ENCODE measurements at places on chromosomes 1 and 21.

GRCh38 chr1:2982615-2983318, 38.5 kb upstream of the ACTRT2 start:
- no peak for DNase-seq

- no peak for DNase-seq
These were observed 27.0 kb upstream of the PPP1R15B start for GRCh38 chr1:204438628-204439027.

- no peak for DNase-seq
These were observed 1.4 kb downstream of the COL6A1 start for GRCh38 chr21:45982758-45983648.

DNA sequence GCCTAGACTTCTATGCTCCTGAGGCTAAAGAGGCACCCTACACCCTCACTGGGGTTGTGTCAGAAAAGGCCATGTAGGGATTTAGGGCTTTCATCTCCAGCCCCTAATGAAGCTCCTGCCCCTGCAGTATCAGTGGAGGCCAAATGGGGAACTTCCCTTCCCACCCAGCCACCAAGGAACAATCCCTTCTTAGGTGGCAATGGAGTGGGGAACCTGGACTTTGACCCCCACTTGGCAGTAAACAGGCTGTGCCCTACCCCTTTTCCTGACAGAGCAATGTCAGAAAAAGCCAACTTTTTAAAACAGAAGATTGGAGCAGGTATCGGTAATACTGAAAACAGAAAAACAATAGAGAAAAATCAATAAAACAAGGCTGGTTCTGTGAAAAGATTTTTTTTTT, 35.5 kb upstream of the SLC19A2 start:
- DNase-seq, result no peak

DNA sequence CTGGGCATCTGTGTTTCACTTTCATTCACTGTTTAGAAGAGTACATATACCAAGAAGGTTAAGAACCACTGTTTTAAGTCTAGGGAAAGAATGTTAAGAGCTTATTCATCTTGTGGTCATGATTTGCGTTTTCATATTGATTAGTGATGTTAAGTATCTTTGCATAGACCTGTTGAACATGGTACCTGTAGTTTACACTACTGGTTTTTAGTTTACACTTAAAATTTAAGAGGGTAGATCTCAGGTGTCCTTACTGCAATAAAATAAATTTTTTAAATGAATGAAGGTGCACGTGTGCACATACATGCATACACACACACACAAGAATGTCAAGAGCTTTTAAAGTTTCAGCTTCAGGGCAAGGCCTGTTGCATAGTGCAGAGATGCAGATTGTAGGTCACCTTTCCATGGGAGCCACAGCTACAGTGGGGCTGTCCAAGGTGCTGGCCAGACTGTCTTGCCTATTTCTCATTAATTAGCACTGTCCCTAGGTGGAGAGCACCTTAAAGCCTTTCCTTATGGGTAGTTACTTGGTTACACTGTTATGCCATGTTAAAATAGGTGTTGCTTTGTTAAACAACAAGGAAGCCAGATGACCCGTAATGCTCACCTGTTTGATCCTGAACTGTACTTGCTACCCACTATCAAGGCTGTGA, 543.0 kb upstream of the DAB1 start:
- no peak for DNase-seq

GRCh38 chr1:165631342-165632151, 513 bp downstream of the MGST3 start:
- peak; percentile 10 for DNase-seq

DNA sequence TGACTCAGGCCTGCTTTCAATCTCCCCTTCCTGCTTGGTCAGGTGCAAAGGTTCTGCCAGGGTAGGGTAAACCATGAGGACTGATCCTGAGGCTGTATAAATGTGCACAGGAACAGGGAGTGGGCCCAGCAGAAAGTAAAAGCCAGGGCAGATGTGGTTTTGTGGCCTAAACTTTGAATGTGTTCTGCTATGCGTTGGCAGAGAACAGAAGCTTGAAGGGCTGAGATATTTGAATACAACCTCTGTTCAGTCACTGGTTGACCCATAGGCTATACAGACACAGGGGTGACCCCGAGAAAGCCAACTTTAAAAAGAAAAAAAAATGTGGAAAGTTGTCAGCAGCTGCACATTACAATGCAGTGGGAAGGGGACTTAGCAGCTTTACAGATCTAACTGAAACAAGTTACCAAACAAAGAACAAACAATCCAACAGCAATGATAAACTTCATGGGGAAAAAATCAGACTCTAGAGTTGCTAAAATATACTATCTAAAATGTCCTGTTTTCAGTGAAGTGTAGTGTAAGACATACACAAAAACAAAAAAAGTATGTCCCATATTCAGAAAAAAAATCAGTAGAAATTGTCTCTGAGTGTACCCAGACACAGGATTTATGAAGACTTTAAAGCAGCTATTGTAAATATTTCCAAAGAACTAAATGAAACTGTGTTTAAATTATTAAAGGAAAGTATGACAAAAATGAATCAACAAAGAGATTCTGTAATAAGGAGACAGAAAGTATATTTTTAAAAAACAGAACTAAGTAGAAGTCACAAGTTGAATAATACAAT, 216.1 kb downstream of the RPS6KC1 start:
- no peak for DNase-seq

DNA sequence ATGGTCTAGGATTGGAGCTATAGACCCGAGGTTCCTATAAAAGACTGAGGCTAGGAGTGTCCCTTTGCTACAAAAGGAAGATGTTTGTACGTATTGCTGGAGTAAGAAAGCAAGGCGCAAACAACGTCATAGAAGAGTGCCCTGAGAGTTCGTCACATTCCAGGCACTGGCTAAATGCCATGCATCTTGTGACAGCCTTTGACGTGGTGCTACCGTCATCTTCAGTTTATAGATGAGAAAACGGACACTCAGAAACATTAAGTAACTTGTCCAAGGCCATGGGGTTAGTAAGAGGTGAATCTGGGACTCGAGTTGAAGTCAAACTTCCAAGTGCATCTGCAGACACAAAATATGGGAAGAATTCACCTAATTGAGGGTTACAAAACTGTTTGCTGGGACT, 104.2 kb upstream of the SLC45A1 start:
- DNase-seq, result no peak

DNA sequence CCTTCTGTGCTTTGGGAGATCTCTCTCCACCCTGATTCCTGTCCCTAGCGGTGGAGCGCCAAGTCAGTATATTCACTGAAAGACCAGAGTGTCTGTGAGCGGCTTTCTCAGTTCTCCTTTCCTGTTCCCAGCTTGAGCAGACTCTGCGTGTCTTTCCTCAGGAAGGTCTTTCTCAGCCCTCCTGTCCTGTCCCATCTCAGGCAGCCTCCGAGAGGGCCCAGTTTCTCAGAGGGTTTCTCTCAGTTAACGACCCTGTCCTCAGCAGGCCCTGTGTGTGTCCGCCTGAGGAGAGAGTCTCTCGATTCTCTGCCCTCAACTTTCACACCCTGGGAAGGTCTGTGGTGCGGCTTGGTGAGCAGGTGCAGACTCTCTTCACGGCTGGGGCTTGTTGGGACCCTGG, 34.0 kb upstream of the CHIT1 start:
- DNase-seq, result no peak

DNA sequence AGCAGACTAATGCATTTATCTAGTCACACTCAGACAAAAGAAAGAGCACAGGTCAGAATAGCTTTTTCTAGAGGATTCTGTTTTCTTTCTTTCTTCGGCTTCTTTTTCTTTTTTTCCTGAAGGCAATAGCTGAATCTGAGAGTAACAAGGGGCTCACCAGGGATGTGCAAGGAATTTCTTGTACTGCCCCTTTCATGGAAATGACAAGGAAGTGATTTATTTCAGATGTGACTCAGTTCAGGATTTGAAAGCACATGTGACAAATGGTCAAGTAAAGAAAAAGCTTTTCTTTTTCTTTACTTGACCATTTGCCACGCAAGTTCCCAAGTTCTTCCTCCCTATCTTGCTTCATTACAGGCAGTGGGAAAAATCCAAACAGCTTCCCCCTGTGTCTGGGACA, 202.0 kb downstream of the GABPA start:
- DNase-seq, result no peak

DNA sequence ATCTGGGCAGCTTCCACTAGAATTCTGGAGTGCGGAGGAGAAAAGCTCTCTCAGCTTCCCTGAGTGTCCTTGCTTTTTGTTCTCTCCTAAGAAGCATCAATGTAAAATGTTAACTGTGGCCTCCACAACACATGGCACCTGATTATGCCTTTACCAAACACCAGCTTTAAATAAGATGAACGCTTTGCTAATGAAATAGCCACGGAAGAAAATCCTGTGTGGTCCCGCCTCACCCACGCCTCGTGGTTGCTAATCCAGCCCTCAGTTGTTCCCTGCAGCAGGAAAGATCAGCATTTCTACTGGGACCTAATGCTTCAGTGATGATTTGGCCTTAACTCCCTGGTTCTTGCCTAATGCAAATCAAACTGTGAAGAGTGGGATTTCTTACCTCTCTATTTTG, 1.8 kb upstream of the ERG start:
- DNase-seq, result no peak

GRCh38 chr1:3271866-3272265, 182.6 kb upstream of the ARHGEF16 start:
- DNase-seq, result no peak

- DNase-seq, result no peak
These were observed 179.2 kb downstream of the PATJ start for GRCh38 chr1:61921435-61921834.

DNA sequence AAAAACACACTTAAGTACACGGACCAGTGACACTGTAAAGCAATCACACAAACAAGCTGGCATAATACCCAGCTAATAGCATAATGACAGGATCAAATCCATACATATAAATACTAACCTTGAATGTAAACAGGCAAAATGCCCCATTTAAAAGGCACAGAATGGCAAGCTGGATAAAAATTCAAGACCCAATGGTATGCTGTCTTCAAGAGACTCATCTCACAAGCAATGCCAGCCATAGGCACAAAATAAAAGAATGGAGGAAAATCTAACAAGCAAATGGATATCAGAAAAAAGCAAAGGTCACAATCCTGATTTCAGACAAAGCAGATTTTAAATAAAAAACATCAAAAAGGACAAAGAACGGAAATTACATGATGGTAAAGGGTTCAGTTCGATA, 79.1 kb upstream of the PTGFR start:
- no peak for DNase-seq

GRCh38 chr1:200415789-200416593, 6.2 kb upstream of the ZNF281 start:
- DNase-seq, result no peak

DNA sequence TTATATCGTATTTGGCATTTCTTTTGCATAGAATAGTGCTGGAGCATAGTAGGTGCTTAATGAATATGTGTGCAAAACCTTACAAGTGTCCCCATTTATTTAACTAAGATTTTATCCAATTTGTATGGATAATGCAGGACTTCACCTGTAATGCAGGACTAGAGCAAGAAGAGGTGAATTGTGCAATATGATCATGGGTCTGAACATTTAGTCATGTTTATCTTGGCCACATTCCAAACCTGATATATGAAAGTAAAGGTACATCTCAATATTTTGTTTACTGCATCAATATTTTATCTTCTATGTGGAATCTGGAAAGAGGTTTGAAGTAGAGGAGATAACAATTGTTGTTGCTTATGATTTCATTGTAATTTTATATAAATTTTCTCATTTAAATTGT, 1626.7 kb upstream of the B3GALT2 start:
- DNase-seq, result no peak

DNA sequence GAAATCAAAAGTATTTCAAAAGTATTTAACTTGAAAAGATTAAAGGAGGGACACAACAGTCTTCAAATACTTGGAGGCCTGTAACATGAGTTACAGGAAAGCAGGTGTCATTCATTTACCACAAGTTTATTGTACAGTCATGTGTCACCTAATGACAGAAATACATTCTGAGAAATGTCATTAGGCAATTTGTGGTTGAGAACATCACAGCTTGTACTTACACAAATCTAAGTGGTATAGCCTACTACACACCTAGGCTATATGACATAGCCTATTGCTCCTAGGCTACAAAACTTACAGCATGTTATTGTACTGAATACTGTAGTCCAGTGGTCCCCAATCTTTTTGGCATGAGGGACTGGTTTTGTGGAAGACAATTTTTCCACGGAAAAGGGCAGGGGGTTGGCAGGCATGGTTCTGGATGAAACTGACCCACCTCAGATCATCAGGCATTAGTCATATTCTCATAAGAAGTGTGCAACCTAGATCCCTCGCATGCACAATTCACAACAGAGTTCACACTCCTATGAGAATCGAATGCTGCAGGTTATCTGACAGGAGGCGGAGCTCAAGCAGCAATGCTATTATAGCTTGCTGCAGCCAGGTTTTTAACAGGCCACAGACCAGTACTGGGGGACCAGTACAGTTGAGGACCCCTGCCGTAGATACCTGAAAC, 25.0 kb upstream of the PHTF1 start:
- DNase-seq, result no peak

DNA sequence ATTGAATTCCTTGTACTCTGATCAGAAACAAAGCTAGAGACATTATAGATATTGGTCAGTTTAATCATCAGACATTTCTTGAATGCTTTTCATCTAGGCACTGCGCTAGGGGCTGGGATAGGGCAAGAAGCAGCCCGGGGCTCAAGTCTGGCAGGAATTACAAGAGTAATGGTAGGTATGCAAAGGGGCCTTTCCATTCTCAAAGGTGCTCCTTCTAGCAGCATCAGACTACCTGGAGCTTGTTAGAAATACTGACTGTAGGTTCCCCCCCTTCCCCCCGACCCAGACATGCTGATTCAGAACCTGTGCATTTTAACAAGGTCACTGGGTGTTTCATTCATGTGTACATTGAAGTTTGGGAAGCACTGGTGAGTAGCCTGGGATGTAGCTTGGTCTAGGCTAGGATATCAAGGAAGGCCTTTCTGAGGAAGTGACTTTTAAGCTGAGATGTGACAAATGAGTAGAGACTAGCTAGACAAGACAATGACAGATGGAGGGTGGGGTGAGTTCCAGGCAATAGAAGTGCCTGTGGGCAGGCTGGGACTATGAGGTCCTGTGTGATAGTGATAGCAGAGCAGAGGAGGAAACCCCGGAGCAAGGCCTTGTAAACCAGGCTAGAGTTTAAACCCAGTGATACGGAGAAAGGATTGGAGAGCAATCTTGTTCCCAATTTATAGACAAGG, 26.3 kb downstream of the NFASC start:
- no peak for DNase-seq

DNA sequence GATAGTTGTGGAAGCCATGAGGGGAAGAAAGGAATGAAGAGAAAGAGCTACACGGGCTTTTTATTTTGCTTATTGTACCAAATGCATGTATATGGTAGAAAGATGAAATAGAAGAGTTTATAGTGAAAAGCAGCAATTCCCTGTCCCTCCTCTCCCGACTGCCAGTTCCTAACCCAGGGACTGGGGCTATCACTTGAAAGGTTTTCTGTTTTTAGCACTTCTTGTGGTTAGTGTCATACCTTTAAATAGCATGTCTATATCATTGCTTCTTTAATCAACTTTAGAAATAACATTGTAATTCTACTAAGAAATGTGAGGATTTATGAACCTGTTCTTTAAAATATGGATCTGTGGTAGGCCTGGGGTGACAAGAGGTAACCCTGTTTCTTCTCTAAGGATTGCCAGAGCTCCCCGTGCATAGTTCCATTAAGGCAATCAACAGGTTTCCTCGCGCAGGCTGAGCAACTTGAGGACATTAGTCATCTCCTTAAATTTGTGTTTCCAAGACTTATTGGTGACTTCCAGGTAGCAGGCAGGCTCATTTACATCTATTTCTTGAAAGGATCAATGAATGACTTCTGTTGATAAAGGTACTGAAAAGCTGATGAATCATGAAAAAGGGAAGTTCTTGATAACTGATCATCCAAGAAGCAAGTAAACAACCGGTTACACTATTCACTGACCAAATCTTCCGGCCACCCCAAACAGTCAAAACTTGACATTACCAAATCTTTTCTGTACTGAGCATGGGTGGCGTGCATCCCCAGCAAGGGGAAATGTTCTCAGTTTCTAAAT, 37.8 kb upstream of the S1PR1 start:
- DNase-seq, result no peak

All from naive thymus-derived CD4-positive, alpha-beta T cell (primary cell).